Fibroblast of mammary gland (primary cell): ENCODE measurements at places on chromosomes 5 and 9.

DNA sequence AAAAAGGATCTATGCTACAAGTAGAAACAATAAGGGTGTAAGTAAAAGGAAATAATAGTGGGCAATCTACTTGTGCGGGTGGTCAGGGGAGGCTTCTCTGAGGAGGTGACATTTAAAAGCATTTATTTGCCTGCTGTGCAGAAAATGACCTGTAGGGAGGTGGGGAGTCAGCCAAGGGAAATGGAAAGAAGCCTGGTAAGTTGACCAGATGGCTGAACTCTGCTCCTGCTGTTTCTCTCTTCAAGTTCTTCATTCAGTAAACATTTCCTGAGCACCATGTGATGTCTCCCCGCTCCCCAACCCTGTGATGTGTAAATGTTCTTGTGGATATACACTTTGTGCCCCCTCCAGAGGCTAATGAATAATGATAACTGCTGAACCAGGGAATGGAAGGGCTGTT is 9.9 kb upstream of the SPIN1 start:
- DNase-seq = peak; percentile 10

DNA sequence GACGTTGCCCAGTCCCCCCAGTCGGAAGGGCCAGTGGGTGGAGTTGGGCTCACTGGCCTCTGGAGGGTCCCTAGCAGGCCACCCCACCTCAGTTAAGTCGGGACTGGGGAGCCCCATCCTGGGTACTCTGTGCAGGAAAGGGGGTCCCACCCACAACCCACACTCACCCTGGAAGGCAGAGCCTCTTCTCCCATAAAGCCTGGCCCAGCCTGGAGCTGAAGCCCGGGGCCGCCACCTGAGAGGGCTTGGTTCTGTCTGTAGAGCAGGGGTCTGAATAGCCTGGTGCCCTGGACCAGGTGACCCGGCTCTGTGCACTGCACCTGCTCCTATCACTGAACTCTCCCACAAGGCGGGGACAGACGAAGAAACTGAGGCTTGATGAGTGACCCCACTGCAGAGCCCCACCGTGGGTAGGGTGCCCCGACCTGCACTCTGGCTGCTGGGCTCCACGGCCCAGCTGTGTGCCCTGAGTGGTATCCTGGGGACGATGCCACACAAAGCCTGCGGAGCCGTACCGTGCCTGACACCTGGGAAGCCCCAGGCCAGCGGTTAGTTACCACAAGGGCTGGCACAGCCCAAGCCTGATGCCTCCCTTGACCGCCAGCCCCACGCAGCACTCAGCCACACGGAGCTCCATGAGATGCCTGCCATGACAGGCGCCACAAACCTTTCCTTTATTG is 7.3 kb downstream of the PTGES2 start:
- DNase-seq = no peak

DNA sequence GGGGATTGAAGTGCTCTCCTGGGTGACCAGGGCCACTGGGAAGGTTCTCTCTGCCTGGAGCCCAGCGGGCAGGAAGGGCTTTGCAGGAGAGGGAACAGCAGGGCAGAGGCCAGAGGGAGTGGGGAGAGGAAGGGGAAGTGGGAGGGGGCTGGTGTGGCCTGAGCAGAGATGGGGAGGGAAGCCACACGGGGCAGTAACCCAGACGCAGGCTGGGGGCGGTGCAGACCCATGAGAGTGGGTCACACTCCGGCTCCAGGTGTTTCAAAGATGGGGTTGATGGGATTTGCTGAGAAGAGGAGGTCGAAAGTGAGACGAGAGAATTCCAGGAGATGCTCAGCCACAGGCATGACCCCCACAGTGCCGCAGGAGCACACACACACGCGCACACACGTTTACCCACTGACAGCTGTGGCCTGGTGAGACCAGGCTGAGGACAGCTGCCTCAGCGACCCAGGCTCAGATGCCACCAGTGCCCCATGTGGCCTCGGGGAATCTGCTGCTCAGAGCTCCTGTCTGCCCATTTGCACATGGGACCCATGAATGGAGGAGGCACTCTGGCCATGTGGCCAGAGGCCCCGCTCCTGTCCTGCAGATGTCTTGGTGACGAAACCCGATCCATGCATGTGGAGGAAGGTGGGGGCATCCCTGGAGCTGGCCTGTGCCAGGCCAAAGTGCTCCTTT is 32.7 kb upstream of the FCN2 start:
- DNase-seq = no peak

GRCh38 chr5:107372723-107373450 is 297.9 kb downstream of the EFNA5 start:
- peak; percentile 27 for DNase-seq

- peak; percentile 27 for DNase-seq
Measured at GRCh38 chr5:120452471-120452870, 11.6 kb upstream of the PRR16 start.
